Mesothelial cell of epicardium (in vitro differentiated cells): ENCODE measurements at places on chromosomes 4 and X.

DNA sequence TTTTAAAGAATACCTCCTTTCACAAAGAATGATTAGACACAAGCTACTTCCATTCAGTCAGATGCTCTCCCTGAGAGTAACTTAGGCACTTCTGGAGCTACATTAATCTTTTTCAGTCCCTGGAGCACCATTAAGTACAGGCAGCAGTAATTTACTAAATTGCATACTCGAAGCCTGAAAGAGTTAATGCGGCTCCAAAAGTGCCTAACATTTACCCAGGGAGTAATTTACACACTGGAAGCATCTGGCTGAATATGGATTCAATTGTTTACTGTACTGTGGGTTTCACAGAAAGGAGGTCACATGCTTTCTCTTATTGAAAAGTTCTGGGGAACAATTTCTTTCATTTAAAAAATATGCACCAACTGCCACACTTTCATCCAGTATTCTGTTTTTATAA lies 260.8 kb upstream of the TENM3 start:
- peaks cover 28% of the 10 kb centered on the region for H3K4me1 ChIP-seq
- no peak overlapping the region for H3K27ac ChIP-seq
- H3K27me3 ChIP-seq: peaks cover 2% of the 10 kb centered on the region
- peaks cover 3% of the 10 kb centered on the region for H3K36me3 ChIP-seq
- H3K4me3 ChIP-seq: no peak overlapping the region
- DNase-seq: no peak

- no peaks in the 10 kb centered on the region for H3K36me3 ChIP-seq
- DNase-seq: no peak
- no peaks in the 10 kb centered on the region for H3K27me3 ChIP-seq
- no peak overlapping the region for H3K27ac ChIP-seq
These were observed 22.8 kb downstream of the PDLIM3 start for GRCh38 chr4:185512516-185512915.

DNA sequence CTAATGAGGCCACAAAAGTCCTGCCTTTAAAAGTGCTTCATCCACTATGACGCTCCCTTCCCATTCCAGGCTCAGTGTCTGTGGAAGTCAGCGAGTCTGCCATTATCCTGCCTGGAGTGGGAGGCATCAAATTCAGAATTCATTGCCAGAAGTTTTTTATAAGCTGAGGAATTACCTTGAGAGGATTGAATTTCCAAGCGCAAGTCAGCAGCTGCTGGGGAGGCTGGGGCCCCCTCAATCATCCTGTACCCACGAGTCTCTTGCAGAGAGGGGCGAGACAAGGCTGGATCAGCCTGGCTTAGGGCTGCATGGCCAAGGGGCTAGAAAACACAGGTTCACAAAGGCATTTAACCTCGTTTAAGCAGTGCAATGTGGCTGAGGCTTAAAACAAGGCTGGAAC lies 170.5 kb upstream of the NOCT start:
- no peak for DNase-seq
- no peaks in the 10 kb centered on the region for H3K36me3 ChIP-seq
- H3K27ac ChIP-seq: peak overlapping the region; percentile 65
- peaks cover 21% of the 10 kb centered on the region for H3K4me1 ChIP-seq
- H3K4me3 ChIP-seq: no peak overlapping the region

GRCh38 chrX:153875391-153876111 lies 10.4 kb downstream of the L1CAM start:
- peaks cover 2% of the 10 kb centered on the region for H3K36me3 ChIP-seq
- H3K4me3 ChIP-seq: no peak overlapping the region
- peaks cover 8% of the 10 kb centered on the region for H3K4me1 ChIP-seq
- DNase-seq: peak; percentile 90

- DNase-seq: no peak
- H3K36me3 ChIP-seq: peaks cover 13% of the 10 kb centered on the region
- H3K4me1 ChIP-seq: peaks cover 7% of the 10 kb centered on the region
- no peak overlapping the region for H3K4me3 ChIP-seq
- H3K27ac ChIP-seq: no peak overlapping the region
These were observed 105.6 kb upstream of the PUDP start for GRCh38 chrX:7253565-7253964.

- H3K4me3 ChIP-seq: no peak overlapping the region
- no peak overlapping the region for H3K27ac ChIP-seq
- peaks cover 10% of the 10 kb centered on the region for H3K27me3 ChIP-seq
These were observed 6.5 kb downstream of the FATE1 start for GRCh38 chrX:151722241-151722846.
